MCF 10A (cell line): ENCODE measurements at places on chromosomes 2 and 18.

GRCh38 chr18:40987581-40987980 is 967.5 kb upstream of the PIK3C3 start:
- no peaks in the 10 kb centered on the region for H3K27me3 ChIP-seq
- no peaks in the 10 kb centered on the region for H3K36me3 ChIP-seq
- H3K4me1 ChIP-seq, result peaks cover 35% of the 10 kb centered on the region

DNA sequence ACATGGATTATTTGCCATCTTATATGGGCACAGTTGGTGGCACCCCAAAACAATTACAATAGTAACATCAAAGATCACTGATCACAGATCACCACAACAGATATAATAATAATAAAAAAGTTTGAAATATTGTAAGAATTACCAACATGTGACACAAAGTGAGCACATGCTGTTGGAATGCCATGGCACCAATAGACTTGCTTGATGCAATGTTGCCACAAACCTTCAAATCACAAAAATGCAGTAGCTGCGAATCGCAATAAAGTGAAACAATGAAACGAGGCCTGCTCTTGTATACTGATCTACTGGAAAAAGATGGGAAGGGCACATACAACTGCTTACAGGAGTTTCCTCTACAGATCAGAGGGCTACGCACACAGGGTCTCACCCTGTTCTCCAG is 32.2 kb upstream of the AMMECR1L start:
- no peaks in the 10 kb centered on the region for H3K36me3 ChIP-seq
- no peak for DNase-seq
- H3K4me1 ChIP-seq, result no peaks in the 10 kb centered on the region

- H3K4me3 ChIP-seq, result no peak overlapping the region
- H3K27me3 ChIP-seq, result no peaks in the 10 kb centered on the region
- no peaks in the 10 kb centered on the region for H3K4me1 ChIP-seq
Observed at GRCh38 chr2:172416447-172417058, 10.8 kb upstream of the ITGA6 start.

GRCh38 chr18:26865557-26865956 is at the start of gene AQP4:
Gene AQP4 (minus strand): TSS chr18:26865707. CDS start chr18:26865689, 18 bp downstream.
- no peaks in the 10 kb centered on the region for H3K4me1 ChIP-seq
- no peaks in the 10 kb centered on the region for H3K36me3 ChIP-seq
- peaks cover 46% of the 10 kb centered on the region for H3K27me3 ChIP-seq
- no peak within 1 kb of the TSS for H3K4me3 ChIP-seq

DNA sequence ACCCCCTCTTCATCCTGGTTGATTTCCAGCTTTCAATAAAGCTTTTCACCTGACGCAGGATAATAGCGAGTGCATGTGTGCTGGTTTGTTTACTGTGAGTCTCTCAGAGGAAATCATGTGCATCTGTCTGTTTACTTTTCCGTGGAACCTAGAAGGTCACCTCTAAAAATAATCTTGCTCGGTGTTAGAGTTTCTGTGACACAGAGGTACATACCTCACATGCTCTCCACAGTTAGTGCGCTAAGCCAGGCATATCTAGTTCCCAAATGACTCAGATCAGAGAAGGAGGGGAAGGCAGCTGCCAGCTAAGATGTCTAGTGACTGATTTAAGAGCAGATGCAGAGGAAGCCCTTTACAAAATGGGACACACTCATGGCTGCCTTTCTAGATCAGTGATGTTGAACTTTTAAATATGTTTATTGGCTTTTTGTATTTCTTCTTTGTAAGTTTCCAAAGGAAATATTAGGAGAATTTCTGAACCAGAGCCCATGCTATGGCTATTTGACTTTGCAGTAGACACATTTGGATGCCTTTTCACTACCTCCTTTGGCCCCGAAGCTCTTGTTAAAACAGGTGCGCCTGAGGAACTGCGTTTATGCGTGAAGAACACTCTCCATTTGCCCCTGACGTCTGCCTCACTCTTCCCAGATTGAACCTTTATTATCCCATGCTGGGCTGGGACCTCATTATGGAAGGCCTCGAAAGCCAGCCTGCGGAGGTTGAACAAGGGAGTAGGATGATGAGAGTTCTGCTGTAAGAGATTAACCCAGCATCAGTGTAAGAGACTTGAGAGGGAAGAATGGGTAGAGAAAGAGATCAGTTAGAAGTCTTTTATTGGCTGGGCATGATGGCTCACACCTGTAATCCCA is 145.6 kb downstream of the FAM161A start:
- no peak overlapping the region for H3K27ac ChIP-seq
- no peaks in the 10 kb centered on the region for H3K36me3 ChIP-seq
- DNase-seq, result peak; percentile 20
- no peak overlapping the region for H3K4me3 ChIP-seq

DNA sequence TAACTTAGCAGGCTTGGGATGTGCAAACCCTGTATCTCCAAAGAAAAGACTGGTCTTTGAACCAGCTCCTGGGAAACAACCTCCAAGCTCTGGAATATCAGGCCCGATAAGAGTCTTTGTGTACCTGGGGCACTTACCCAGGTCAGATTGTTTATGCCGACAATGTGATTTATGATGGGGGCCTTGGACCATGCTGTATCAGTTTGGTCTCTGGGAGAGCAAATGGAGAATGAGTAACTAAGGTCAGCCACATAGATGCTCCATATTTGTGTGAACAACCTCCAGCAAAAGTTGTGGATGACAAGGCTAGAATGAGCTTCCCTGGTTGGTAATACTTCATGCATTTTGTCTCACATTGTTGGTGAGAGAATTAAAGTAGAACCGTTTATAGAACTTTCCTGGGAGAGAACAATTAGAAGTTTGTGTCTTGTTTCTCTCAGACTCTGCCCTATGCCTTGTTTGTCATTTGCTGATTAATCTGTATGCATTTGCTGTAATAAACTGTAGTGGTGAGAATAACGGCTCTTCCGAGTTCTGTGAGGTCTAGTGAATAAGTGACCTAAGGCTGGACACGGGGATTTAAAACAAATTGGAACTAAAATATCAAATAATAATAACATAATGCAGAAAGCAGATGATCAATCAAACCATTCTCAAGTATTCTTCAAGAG is 259.1 kb downstream of the XIRP2 start:
- no peaks in the 10 kb centered on the region for H3K36me3 ChIP-seq
- H3K4me1 ChIP-seq, result no peaks in the 10 kb centered on the region
- H3K4me3 ChIP-seq, result no peak overlapping the region

DNA sequence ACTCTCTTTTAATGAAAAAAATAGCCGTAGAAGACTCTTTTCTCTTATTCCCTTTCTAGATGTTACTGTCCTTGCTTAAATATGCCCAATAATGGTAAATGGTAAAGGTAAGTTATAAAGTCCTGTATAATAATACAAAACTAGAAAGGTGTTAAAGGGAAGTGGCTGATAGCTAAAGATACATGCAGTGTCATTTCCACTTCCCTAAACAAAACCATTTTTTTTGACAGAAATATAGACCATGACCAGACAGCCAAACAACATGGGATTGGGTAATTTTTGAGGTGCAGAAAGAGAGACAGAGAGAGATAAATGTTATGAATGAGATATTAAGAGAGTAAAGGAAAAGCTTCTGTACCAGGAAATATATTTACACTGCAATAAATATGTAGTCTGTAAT is 731.7 kb upstream of the REG3G start:
- no peak for DNase-seq
- no peaks in the 10 kb centered on the region for H3K27me3 ChIP-seq
- H3K4me1 ChIP-seq, result no peaks in the 10 kb centered on the region
- no peak overlapping the region for H3K4me3 ChIP-seq
- H3K27ac ChIP-seq, result no peak overlapping the region
